Spinal cord (tissue), 10 donors: ENCODE measurements at places on chromosomes 1 and 21.

DNA sequence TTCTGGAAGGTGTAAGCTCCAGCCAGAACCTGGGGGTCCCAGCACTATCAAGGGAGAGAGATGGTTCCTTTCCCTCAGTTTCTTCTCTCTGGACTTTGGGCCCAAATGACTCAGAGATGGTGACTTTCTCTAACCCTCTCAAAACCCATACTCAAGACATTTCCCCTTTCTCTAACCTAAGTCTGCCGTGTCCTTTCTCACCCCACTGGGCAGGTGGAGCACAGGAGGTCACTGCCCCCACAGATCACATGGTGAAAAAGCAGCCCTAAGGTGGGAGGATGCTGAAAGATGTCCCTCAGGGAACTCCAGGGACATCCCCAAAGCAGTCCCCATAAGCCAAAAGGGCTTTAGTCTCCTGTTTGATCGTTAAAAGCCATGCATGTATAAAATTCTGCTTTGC is 173.7 kb downstream of the HIVEP3 start:
- no peak for DNase-seq

GRCh38 chr1:222372221-222372620 is 175.7 kb downstream of the HHIPL2 start:
- DNase-seq = no peak

DNA sequence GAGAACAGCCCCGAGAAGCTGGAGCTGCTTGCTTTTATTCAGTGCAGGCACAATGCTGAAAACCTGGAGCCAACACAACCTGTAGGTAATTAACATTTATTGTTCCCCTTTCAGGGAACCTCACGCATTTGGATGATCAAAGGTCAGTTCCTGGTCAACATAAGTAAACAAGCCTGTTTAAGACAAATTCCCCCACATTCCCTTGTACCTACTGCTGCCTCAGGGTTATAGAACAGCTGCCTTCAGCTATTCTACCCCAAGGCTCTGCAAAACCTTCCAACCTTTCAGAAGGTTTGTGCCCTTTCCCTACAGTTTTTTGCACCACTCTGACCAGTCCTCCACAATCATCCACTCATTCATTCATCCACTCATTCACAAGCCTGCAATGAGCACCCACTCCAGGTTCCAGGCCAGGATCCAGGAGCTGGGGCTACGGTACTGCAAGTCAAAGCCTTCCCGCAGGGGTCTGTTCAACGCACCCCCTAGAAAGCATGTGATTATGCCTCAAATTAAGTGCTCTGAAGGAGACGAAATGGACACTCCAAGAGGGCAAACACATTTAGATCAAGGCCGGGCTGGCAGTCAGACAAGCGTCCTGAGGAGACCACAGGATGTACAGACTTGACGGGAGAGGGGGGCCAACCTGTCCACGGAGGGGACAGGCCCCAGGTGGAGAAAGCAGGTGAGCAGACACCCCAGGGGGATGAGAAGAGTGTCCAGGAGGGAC is 683.9 kb downstream of the MATN1 start:
- DNase-seq = no peak

- no peak for DNase-seq
These were observed 80.4 kb upstream of the SPATA6 start for GRCh38 chr1:48552420-48552819.

GRCh38 chr1:89957107-89957506 is 37.8 kb upstream of the ZNF326 start:
- DNase-seq = no peak

GRCh38 chr1:189859385-189859977 is 618.2 kb downstream of the BRINP3 start:
- DNase-seq = no peak

DNA sequence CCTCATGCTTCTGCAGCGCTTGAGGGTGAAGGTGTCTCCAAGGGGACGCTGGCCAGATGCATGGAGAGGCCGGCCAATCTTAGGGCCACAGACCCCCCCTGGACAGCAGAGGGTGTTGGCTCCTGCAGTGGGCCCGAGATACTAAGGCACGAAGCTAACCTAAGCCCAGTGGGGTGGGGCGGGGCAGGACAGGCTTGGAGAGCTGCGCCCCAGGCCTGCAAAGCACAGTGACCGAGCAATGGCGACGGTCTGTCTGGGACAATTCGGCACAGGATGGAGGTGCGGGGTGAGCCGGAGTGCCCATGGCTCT is 1.3 kb downstream of the FNDC10 start:
- no peak for DNase-seq

- DNase-seq = no peak
These were observed 273.8 kb downstream of the RPS6KC1 start for GRCh38 chr1:213324859-213325258.
